D341Med (cell line): ENCODE measurements at places on chromosomes 3 and 15.

- no peak for DNase-seq
Observed at GRCh38 chr3:19931180-19931692, 2.8 kb downstream of the EFHB start.

GRCh38 chr15:58587486-58587885 lies 155.7 kb downstream of the LIPC start:
- DNase-seq = no peak

- peak; percentile 12 for DNase-seq
Observed at GRCh38 chr3:127490271-127491023, 100.1 kb downstream of the TPRA1 start.

GRCh38 chr15:95615436-95615835 lies 715.1 kb upstream of the NR2F2 start:
- DNase-seq = no peak

DNA sequence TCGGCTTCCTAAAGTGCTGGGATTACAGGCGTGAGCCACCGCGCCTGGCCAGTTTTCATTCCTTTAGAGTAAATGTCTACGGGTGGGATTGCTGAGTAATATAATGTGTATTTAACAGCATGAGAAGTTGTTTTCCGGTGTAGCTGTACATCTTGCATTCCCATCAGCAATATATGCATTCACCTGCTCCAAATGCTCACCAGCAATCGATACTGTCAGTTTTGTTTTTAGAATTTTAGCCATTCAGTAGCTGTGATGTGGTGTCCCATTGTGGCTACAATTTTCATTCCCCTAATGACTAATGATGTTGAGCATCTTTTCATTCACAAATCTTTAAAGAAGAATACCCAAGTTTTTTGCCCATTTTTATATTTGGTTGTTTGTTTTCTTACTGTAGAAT lies 134.8 kb upstream of the RGMA start:
- DNase-seq = no peak

- DNase-seq = no peak
Observed at GRCh38 chr3:17469954-17470353, 272.5 kb downstream of the TBC1D5 start.

DNA sequence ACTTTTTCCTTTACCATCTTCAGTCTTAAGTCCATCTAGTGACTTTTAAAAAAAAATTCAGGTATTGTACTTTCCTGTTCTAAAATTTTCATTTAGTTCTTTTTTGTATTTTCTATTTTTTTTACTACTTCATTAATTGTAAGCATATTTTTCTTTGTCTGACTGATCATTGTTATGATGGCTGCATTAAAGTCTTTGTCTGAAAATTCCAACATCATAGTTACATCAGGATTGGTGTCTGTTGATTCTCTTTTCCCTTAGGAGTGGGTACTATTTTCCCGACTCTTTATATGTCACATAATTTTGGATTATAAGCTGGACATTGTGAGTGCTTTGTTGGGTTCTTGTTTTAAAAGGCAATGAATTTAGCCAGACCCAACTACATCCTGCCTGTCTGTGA lies 34.9 kb upstream of the POLR2M start:
- no peak for DNase-seq

GRCh38 chr15:44311136-44311535 lies 22.6 kb downstream of the GOLM2 start:
- DNase-seq = no peak
